ENCODE measurements at places on chromosomes 12 and 14.

DNA sequence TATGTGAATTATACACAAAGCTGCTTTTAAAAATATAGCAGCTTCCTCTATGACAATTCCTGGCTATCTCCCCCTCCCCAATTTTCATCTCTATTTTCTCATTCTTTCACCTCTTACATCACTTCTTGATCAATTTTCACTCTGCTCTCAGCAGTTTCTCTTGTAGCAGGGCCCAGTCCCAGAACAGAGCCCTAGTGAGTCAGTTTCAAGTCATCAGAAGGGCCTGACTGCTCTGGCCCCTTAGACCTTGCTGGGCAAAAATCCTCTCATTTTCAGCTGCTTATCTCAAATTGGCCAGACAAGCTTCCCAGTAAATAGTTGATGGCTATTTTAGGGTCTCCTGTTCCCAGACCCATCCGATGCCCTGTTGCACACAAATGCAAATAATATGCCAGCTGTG is 101.4 kb downstream of the TTC7B start:
- DNase-seq = no peak

GRCh38 chr12:88339966-88340365 is 197.9 kb downstream of the TMTC3 start:
- peak; percentile 10 for DNase-seq

DNA sequence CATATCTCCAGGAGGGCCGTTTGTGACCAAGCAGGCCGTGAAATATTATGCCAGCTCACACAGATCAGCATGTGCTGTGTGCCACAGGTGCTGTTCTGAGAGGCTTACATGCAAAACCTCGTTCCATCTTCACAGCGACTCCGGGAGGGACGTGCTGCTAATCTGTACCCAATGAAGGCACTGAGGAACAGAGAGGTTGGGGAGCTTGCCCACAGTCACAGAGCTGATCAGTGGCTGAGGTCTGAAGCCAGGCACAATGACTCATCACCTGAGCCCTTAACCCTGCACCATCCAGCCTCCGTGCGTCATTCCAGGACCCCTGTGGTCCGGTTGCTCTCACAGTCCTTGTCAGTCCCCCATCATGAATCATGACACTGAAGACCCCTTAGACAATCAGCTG is 66.7 kb downstream of the SLC6A12 start:
- DNase-seq = no peak

GRCh38 chr12:104478396-104479122 is 21.8 kb downstream of the CHST11 start:
- DNase-seq = peak; percentile 66

DNA sequence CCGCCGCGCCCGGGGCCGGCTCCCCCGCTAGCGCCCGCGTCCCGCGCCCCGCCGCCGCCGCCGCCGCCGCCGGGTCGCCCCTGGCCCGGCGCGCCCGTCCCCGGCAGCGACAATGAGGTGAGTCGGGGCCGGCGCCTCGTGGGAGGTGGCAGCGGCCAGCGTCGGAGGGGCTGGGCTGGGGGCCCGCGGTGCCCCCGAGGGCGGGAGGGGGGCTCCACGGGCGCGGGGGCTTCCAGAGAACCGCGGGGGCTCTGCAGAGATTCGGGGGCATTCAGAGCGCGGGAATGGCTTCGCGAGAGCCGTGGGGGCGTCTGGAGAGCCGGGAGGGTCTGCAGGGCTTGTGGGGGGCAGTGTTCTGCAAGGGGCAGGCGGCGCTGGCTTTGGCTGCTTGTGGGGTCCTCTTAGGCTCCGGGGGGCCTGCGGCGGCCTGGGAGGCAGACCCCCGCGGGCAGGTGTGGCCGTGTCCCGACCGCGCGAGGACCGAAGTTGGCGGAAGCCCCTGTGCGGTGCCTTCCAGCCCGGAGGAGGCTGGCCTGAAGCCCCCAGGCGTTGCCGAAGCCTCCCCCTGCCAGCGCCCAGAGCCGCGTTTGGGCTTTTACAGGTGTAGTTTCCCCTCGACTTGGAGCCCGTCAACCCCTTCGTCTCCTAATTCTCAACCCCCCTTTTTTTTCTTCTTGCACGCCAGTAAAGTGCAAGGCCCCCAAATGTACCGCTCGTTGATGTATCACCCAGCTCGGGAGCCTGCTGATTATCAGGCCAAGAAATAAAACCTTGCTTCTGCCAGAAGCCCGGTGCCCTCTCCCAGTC is 93.1 kb upstream of the EVL start:
- DNase-seq = no peak

- peak; percentile 67 for DNase-seq
These were observed 45.5 kb upstream of the TMEM263 start for GRCh38 chr12:106910202-106910601.

GRCh38 chr12:48936379-48936979 is 11.2 kb upstream of the FKBP11 start:
- peak; percentile 79 for DNase-seq

GRCh38 chr12:16136219-16136988 is 141.1 kb downstream of the SLC15A5 start:
- no peak for DNase-seq

DNA sequence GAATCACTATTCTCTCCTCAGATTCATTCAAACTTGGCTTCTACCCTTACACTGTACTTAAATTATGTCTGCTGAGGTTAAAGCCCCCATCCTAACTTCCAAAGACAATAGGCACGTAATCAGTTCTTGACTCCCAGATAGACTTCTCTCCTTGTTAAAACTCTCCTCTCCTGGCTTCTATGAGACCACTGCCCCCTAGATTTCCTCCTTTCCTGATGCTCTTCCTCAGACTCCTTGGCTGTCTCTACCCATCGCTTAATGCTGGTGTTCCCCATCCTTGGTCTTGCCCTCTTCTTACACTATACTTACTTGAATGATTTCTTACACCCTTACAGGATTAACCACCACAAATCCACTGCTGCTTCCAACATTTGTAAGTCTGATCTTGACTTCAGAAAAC is 32.8 kb downstream of the TC2N start:
- no peak for DNase-seq

DNA sequence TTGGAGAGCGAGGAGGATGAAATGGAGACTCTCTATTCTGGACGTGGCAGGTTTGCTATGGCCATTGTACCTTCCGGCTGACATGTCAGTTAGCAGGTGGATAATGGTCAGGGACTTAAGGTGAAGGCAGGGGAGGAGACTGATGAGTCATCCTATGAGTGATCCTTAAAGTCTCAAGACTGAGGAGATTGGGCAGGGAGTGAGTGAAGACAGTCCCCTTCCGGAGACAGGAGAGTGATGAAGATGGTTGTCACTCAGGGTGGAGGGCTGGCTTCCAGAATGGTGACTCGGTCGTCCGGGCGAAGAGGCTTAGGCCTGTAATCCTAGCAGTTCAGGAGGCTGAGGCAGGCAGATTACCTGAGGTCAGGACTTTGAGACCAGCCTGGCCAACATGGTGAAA is 49.8 kb upstream of the CCDC63 start:
- DNase-seq = no peak

- no peak for DNase-seq
These were observed 35.2 kb downstream of the ASCL1 start for GRCh38 chr12:102992720-102993119.

All from suppressor macrophage treated with lipopolysaccharide for 1 hour (primary cell).